ENCODE measurements at places on chromosomes 2 and 18.

DNA sequence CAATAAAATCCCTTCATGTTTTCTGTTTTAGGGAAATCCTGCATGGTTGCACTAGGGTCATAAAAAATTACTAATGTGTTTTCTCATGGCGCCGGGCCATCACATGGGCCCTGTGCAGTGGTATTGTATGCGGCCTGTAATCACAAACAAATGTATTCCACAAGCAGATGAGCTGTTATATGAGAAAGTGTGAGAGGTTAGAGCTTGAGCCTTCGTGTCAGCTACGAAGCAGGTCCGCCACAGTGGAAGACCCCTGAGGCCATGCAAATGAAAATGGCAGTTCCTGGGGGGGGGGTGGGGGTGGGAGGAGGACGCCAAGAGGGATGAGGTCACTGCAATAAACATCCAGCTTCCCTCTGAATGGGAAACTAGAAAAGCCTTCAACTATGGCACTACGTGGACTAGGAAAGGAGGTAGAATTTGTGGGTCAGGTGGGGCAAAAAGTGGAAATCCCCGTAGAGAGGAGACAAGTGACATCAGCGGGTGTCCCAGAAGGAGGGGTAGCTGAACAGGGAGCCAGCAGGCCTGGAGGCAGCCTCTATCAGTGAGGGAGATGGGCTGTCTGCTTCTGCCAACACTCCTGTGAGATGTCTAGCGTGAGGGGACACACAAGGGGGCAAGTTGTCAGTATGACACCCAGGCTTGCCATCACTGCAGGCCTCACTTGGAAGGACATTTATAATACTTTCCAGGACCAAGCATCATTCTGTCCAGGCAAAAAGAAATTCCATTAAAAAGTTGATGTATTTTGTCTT, 130.3 kb upstream of the CTAGE1 start:
- no peak for DNase-seq

GRCh38 chr2:7658486-7658885, 741.3 kb downstream of the RNF144A start:
- DNase-seq: no peak

DNA sequence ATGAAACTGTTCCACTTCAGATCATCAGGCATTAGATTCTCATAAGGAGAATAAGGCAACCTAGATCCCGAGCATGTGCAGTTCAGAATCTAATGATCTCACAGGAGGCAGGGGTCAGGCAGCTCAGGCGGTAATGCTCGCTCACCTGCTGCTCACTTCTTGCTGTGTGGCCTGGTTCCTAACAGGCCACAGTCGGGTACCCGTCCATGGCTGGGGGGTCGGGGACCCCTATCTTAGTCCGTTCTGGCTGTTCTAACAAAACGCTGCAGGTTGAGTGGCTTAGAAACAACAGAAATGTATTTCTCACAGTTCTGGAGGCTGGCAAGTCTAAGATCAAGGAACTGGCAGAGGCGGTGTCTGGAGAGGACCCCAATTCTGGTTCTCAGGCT, 79.2 kb downstream of the ASB1 start:
- no peak for DNase-seq

DNA sequence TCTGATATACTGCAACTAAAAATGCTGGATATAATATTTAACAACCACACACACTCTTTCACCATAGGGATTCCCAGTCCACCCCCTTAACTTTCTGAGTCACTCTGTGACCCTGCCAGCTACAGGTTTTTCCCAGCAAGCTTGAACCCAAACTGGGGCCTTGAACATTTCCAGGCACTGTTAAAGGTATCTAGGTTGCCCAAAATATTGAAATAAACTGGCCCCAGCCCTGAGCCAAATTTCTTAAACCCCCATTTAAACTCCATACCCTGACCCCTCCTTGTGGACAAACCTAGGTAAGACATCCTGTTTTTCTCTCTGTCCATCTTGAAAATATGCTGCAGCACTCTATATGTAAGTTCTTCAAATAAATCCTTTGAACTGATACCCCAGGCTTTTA, 19.7 kb upstream of the DCTN1 start:
- DNase-seq: no peak

DNA sequence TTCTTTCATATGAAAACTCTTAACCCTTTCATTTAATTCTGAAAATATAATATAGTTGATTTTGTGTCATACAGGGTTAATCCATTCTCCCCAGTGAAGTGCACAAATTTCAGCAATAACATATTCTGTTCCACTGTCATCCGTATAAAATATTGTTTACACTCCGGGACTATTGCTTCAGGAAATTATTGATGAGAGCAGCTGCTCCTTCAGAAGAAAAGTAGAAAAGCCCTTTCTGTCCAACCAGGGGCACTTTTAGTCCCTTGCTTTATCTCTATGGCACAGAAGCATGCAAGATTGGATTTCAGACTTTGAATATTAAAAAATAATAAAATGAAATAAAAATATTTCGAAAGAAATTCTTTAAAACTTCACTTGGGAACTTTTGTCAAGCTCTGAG, 535.7 kb upstream of the SLC39A10 start:
- no peak for DNase-seq

Measured in AG04450 (cell line).